Hepatocyte (in vitro differentiated cells): ENCODE measurements at places on chromosomes 6 and 20. TPM values are rescaled to one million over a fixed set of nuclear protein-coding genes. Genes with fewer than 3 reads are reported as not detected.
A peak's percentile ranks its signal among the peaks of the same experiment; 100 is the strongest.

DNA sequence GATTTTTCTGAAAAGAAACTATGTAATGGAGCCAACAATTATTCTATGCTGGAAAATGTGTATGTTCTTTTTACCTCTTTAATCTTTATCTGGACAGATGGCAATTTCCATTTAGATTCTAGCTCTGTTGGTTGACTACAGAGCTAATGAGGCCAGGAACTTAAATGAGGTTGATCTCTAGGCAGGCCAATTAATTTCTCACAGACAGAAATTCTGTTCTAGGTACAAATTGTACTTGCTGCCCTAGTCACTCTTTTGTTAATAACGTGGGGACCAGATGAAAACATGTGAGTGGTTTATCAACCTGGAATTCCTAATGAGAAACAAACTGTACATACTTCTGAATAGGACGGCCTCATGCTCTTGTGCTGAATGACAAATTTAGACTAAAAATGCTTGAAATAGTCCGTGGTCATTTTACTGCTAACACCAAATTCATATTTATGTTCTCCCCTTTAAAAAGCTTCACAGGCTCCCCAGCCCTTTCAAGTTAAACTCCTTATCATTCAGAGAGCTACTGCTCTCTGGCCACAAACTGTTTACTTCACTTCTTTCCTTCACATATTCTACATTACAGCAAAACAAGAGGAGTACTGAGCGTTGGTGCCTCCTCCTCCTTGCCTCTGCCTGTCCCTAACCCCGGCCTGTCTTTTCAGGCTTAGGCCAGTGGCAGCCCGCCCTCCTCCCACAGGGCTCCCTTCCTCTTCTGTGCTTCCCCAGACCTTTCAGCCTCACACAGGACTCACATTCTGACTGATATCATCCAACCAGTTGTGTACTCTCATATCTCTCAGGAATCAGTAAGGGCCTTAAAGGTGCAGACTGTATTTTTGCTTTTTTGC, 41.4 kb downstream of the DTNBP1 start:
- peak; percentile 29 for DNase-seq
- peak overlapping the region; percentile 32 for H3K27ac ChIP-seq
- no peaks in the 10 kb centered on the region for H3K27me3 ChIP-seq

DNA sequence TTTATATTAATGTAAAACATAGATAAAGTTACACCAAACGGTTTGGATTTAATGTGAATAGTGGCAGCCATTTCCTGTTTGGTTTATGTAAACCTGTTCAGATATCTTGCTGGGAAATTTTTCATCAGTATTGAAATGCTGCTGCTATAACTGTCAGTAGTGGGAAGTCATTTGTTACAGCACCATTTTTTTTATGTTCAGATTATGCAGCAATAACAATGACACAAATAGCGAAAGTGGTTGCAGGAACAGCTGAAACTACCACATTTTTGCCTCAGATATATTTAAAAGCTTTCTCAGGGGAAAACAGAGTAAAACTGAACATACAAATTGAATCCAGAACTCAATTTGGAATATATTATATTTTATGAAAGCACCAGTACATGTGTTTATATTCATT, 128.8 kb upstream of the SIM1 start:
- H3K36me3 ChIP-seq = no peaks in the 10 kb centered on the region
- no peaks in the 10 kb centered on the region for H3K27me3 ChIP-seq
- no peak overlapping the region for H3K27ac ChIP-seq
- no peak overlapping the region for H3K4me3 ChIP-seq

GRCh38 chr6:153852481-153852880, 186.6 kb upstream of the OPRM1 start:
- no peaks in the 10 kb centered on the region for H3K4me1 ChIP-seq
- H3K27ac ChIP-seq = no peak overlapping the region
- no peaks in the 10 kb centered on the region for H3K27me3 ChIP-seq
- DNase-seq = peak; percentile 34
- H3K4me3 ChIP-seq = no peak overlapping the region

GRCh38 chr20:64035933-64036345, at the start of gene C20orf204:
Gene C20orf204, plus strand, starts transcription at chr20:64036182. Its CDS starts 142 bp downstream, at chr20:64036324.
- no peaks in the 10 kb centered on the region for H3K36me3 ChIP-seq
- no peak for DNase-seq
- peaks cover 30% of the 10 kb centered on the region for H3K27me3 ChIP-seq
- no peak within 1 kb of the TSS for H3K4me3 ChIP-seq

- no peaks in the 10 kb centered on the region for H3K36me3 ChIP-seq
- no peak for DNase-seq
- no peak overlapping the region for H3K27ac ChIP-seq
- H3K4me1 ChIP-seq = no peaks in the 10 kb centered on the region
- no peak overlapping the region for H3K4me3 ChIP-seq
These were observed 14.5 kb downstream of the PCIF1 start for GRCh38 chr20:45948742-45949541.

DNA sequence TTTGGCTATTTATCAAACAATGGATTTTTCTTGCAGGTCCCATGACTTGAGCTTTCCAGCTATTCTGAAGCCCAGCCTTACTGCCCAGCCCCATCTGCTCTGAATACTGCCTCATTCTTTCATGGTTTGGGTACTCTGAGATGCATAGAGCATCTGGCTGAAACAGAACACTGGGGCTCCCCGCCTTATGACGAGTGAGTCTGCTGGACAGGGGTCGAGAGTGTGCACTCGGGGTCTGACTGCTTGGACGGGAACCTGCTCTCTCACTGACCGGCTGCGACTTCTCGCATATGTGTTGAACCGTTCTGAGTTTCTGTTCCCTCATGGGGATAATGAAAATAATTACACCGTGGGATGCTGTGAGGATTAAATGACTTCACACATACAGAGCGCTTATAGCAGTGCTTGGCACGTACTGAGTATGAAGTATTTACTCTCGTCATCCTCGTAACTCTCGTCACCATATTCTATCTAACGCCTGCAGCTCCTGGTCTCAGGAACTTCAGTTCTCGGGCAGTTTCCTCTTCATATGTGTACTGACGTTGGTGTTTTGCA, 59.5 kb upstream of the MPC1 start:
- no peak overlapping the region for H3K27ac ChIP-seq
- no peaks in the 10 kb centered on the region for H3K36me3 ChIP-seq
- no peak overlapping the region for H3K4me3 ChIP-seq
- no peak for DNase-seq

DNA sequence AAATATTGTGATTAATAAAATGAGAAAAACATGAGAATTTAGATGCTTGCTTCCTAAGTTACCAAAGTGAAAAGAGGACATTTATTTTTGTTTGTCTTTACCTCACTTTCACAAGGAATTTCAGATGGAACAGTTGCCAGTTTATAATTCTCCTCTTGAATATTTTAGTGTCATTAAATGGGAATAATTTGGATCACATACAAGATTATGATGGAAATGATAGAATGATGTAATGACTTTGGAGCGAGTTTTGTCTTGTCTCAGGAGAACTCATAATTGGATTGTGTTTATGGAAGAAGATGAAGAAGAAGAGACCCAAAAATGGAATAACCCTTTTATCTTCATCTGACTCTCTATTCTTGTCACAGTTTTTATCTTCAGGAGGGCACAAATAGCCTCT, 172.9 kb upstream of the FLRT3 start:
- H3K27ac ChIP-seq = no peak overlapping the region
- no peaks in the 10 kb centered on the region for H3K27me3 ChIP-seq
- no peak for DNase-seq
- H3K4me3 ChIP-seq = no peak overlapping the region
- H3K36me3 ChIP-seq = no peaks in the 10 kb centered on the region

- H3K4me1 ChIP-seq = peaks cover 6% of the 10 kb centered on the region
- H3K27ac ChIP-seq = peak overlapping the region; percentile 79
- DNase-seq = peak; percentile 32
- no peaks in the 10 kb centered on the region for H3K36me3 ChIP-seq
- no peak overlapping the region for H3K4me3 ChIP-seq
These were observed 55.5 kb upstream of the EEF1E1 start for GRCh38 chr6:8157839-8158238.

GRCh38 chr6:2959909-2960719, 11.3 kb downstream of the SERPINB6 start:
- H3K27me3 ChIP-seq = no peaks in the 10 kb centered on the region
- H3K4me1 ChIP-seq = peaks cover 23% of the 10 kb centered on the region
- peak; percentile 44 for DNase-seq
- no peak overlapping the region for H3K4me3 ChIP-seq
- H3K27ac ChIP-seq = peak overlapping the region; percentile 73
- no peaks in the 10 kb centered on the region for H3K36me3 ChIP-seq

Gene RNF5
- total RNA-seq = 133 and 135 TPM in 2 replicates
